ENCODE measurements at places on chromosomes 3 and 15.

- no peak for DNase-seq
Measured at GRCh38 chr15:93861956-93862741, 369.2 kb upstream of the MCTP2 start.

DNA sequence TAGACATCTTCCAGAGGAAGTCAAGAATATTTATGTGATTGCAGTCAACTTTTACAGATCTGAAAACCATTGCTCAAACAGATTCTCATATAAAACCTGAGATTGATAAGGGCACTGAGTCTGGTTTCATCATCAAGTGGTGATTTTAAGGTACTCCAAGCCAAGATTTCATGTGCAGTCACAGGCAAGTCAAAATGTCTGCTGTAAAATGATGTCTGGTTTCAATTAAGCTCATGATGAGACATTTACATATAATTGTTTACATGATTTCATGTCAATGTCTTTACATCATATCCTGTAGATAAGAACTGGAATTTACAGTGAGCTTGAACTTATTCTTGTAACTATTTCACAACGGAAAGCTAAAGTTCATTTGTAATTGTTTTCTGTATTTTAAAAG lies 1215.5 kb downstream of the ROBO2 start:
- DNase-seq: no peak

DNA sequence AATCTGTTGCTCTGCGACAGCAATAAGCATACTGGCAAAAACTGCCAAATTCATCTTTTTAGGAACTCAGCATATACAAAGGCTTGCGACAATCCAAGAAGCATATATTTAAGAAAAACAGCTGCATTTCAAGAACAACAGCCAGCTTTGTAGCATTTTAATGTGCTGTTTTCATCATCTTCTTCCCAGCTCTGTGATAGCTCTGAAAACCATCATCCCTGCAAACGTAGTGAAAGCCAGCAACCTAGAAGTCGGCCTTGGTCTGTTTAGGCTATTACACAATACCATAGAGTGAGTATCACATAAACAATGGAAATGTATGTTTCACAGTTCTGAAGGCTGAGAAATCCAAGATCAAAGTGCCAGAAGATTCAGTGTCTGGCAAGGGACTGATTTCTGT lies 187.5 kb downstream of the NAALADL2 start:
- no peak for DNase-seq

GRCh38 chr3:118907909-118908308 lies 126.7 kb downstream of the IGSF11 start:
- no peak for DNase-seq

- DNase-seq: no peak
Measured at GRCh38 chr15:59172289-59172901, 34.2 kb upstream of the LDHAL6B start.

DNA sequence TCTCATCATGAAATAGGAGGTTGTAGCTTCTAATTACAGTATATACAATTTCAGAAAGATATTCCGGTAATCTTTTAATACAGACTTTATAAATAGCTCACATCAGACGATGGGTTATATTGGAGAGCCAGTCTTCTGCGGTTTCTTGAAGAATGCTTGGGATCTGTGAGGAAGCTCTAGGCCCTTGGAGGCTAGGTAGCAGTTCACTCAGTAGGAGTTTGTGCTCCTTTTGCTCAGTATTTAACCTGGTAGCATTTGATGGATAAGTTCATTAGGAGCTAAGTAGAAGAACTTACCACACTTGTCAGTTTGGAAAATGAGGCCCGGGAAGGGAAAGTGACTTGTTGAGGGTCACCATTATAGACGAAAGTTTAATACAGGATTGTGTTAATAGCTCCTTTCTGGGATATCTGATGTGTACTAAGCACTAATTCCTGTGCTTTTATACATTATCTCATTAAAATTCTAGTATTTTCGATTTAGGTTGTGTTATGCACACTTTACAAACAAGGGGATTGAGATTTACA lies 2.8 kb downstream of the FNDC3B start:
- DNase-seq: no peak

DNA sequence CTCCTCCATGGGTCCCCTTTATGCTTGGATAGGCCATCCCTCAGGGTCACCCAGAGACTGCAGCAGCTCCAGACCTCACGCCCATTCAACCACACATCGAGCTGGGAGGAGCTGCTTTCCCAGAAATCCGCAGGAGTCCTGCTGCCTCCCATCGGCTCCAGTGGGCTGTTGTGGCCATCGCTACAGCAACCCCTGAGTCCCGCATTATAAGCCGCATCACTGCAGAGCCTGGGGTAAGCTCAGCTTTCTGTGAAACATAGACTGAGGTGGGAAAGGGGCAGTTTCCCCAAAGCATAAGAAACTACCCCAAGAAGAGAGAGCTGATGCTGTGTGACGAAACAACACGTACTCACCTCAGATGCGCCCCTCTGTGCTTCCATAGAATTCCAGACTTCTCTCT lies 35.7 kb downstream of the MRPL46 start:
- DNase-seq: no peak

- no peak for DNase-seq
Measured at GRCh38 chr3:52030714-52031310, 25.6 kb downstream of the DUSP7 start.

DNA sequence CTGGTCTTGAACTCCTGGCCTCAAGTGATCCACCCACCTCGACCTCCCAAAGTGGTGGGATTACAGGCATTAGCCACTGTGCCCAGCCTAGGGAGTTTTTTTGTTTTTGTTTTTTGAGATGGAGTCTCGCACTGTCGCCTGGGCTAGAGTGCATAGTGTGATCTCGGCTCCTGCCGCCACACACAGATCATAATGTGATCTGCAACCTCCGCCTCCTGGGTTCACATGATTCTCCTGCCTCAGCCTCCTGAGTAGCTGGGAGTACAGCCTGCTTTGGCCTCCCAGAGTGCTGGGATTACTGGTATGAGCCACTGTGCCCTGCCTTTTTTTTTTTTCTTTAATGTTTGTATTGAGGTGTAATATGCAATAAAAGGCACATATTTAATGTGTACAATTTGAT lies 78.2 kb downstream of the SMAD3 start:
- no peak for DNase-seq

GRCh38 chr15:66880380-66881155 lies 178.5 kb downstream of the SMAD6 start:
- no peak for DNase-seq

DNA sequence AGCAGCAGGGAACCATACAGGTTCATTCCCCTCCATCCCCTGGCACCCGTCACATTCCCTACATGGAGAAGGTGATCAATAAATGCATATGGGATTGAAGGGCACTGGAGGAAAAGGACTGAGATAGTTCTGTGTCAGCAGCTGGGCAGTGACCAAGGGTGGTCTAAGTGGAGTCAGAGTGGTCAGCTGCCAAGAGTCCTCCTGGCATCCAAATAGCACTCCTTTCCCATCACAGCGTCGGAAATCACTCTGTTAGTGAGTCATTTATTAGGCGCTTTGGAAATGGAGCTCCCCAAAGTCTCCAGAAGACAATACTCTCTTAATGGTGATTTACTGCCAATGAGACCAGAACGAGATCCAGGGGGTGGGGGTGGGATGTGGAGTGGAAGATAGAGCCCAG lies 6.8 kb upstream of the TRH start:
- DNase-seq: no peak

GRCh38 chr3:136805795-136806194 lies 13.1 kb upstream of the SLC35G2 start:
- no peak for DNase-seq

- no peak for DNase-seq
Measured at GRCh38 chr3:3089017-3089416, 21.2 kb downstream of the IL5RA start.

DNA sequence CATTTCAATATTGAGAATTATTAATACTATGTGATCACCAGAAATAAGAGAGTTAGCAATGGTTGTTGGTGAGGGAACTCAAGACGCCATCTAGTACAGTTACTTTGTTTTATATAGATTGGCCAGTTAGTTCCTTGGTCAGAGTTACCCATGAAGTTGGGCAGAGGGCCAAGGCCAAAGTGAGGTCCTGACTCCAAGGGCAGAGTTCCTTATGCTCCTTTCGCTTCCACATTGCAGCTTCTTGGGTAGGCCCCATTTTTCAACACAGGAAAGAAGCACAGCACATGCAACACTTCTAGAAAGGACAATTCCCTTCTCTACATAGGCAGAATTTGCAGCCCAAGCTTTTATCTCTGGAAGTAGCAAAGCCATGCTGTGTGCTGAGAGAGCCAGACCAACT lies 178.6 kb downstream of the KCNAB1 start:
- no peak for DNase-seq

DNA sequence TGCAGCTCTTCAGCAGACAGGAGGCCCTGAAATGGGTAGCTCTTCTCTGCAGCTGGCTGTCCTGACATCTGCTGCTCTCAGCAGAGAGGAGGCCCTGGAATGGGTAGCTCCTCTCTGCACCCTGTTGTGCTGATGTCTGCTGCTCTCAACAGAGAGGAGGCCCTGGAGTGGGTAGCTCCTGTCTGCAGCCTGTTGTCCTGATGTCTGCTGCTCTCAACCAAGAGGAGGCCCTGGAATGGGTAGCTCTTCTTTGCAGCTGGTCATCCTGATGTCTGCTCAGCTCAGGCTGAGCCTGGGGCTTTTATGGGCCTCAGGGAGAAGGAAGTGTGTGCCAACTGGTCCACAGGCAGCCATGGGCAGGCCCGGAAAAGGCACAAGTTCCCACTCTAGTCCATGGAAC lies 66.6 kb downstream of the PIK3CB start:
- DNase-seq: no peak

- DNase-seq: no peak
Measured at GRCh38 chr15:94287794-94288246, 56.5 kb downstream of the MCTP2 start.

DNA sequence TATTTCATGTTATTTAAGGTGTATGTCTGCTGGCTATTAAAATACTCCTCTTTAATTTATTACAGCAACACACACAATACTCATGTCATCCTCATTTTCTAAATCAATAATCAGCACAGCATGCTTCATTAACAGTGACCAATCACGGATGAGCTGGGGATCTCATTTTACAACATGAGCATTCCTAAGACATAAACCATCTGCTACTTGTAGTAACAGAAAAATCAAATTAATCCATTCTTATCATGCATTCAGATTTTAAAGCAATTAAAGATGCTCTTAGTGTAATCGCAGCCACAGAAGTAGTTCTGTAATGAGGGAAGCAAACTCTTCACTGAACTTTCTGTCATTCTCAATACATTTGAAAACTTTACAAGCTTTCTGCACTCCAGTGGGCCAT lies 191.1 kb downstream of the TBC1D5 start:
- no peak for DNase-seq

DNA sequence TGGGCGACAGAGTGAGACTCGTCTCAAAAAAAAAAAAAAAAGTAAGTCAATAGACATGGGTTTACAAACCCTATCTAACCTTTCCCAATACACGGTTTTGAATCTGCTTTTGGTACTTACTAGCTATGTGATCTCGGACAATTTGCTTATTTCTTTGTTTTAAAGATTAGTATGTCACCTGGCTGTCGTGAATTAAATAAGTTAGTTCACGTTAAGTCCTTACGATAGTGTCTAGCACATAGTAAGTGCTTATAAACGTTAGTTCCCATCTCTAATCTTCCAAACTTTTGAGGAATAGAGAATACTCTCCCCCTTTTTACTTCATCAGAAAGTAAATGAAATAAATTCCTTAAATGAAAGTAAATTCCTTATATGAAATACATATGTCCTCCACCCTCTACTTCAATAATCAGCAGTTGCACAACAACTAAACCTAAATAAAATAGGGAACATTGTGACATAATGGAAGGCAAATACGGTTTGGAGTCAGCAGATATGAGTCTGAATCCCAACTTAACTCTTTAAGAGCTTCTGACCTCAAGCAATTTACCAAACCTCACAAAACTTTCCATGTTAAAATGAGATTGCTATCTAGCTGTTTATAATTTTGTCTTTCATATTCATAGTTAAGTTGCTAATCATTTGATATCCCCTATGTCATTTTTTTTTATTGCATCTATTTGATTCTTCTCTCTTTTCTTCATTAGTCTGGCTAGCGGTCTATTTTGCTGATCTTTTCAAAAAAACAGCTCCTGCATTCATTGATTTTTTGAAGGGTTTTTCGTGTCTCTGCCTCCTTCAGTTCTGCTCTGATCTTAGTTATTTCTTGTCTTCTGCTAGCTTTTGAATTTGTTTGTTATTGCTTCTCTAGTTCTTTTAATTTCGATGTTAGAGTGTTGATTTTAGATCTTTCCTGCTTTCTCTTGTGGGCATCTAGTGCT lies 134.6 kb downstream of the PEAK1 start:
- DNase-seq: no peak

DNA sequence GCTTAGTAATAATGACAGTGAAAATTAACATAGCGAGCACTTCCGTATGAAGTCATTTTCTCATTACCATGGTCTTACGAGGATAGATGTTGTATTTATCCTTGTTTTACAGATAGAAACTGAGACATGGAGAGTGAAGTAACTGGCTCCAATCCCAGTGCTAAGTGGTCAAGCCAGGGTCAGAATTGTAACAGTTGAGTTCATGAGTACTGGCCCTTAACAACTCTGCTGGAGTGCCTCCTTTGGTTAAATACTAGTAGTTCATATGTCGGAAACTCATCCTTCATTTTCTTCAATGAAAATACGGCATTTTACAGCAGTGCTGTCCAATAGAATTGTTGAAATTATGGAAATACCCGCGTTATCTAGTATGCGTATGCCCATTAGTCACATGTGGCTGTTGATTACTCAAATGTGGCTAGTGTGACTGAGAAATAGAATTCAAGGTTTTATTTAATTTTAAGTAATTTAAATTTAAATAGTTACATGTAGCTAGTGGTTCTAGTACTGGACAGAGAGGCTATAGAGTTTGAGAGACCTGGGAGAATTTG lies 32.5 kb downstream of the FNDC3B start:
- no peak for DNase-seq

DNA sequence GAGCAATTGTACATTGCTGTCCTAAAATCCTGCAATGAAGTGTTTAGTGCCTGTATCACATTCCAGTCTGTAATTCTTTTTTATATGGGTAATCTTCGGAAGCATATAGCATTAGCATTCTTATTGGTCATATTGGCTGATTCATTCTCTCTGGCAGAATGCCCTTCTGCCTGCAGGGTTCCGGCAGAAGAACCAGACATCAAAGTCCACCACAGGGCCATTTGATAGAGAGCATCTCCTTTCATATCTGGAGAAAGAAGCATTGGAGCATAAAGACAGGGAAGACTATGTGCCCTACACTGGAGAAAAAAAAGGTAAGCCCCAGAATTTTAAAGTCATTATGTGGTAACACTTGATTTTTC lies 39.6 kb downstream of the TMOD3 start:
- no peak for DNase-seq

- no peak for DNase-seq
Measured at GRCh38 chr15:93210995-93211394, 122.0 kb upstream of the RGMA start.

DNA sequence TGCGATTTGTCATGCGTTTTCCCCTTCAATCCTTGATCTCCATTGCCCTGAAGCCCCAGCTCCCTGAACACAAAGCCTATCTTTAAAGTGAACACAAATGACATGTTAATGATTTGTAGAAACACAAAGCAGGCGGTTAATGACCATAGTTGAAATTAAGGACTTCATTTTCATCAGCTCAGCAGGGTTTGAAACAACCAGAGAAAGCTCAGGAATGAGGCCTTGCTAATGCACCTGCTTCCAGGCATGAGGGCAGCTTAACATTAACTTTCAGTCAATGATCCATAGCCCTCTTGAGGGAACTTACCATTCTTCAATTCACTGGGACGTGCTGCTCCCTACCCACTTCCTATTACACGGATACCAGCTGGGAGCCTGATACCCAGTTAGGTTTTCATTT lies 427.2 kb upstream of the CBLB start:
- no peak for DNase-seq

GRCh38 chr3:10263646-10264363 lies 15.5 kb downstream of the TATDN2 start:
- DNase-seq: no peak

- no peak for DNase-seq
Measured at GRCh38 chr3:73563896-73564582, 60.7 kb downstream of the PDZRN3 start.

Data from NCI-H2081 (cell line).